Erythroblast (primary cell): ENCODE measurements at places on chromosomes 11 and 22.

DNA sequence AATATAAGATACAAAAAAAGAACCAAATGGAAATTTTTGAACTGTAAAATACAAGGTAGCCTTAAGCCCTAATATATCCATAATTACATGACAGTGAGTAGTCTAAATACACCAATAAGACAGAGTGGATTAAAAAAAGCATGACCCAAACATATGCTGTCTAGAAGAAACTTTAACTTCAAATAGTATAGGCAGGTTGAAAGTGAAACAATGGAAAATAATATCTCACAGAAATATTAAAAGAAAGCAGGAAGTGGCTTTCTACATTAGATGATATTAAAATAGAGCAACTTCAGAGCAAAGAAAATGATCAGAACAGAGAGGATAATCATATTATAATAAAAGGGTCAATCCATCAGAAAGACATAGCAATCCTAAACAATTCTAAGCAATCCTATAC is 21.8 kb downstream of the DCUN1D5 start:
- no peak for DNase-seq

- no peak for DNase-seq
Measured at GRCh38 chr11:75586395-75586794, 24.3 kb downstream of the SERPINH1 start.

- DNase-seq = no peak
Measured at GRCh38 chr22:27408068-27408467, 393.5 kb downstream of the MN1 start.

DNA sequence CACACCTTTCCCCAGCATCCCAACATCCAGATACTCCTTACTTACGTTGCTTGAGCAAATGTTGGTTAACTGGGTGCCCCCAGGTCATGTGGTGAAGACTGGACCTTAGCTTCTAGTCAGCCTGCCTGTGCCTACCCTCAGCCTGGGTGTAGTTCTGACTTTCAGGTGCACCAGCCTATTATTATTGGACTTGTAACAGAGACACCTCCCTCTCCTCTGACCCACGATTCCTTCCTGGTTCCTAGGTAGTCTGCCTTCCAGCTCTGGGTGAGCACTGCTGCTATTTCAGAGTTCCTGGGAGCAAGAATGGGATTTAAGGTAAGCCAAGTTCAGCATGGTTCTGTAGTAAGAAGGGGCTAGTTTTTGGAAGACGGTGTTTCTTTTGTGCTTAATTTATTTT is 138.2 kb downstream of the DSCAML1 start:
- DNase-seq = no peak

GRCh38 chr11:36278531-36279282 is 10.5 kb downstream of the COMMD9 start:
- no peak for DNase-seq

DNA sequence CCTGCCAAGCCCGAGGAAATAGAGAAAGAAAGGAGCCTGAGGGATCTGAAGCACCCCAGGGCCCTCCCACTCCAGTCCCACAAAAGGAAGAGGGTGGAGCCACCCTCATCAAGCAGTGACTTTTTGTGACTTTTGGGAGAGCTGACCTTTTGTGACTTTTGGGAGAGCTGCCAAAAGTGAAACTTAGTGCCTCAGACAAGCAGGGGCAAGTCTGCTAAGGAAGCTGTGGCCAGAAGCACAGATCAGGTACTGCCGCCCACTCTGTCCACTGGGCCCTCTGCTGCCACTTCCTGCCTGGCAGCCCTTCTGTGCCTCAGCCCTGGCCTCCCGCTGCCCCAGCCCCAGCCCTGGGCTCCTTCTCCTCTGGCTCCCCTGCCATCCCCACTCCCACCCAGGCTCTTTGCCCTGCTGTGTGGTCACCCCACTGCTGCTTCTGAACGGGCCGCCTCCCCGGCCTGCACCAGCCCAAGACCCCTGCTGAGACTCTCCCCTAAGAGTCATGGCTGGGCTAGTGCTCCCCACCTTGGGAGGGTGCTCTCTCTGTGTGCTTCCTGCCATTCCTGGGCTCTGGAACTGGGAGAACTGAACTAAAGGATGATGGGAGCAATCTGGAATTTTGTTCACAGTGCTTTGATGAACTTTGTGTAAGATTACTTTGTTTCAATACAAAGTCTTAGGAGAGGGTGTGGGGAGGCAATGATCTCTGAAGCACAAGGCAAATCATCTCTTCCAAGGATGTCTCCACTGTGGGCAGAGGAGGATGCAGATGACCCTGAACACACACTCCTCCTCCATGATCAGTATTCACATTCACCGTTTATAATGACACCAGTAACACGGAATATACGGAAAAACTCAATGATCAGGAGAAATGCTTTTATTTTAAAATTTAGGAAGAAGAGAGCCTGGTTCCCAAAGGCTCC is at the start of gene APOBEC3H:
APOBEC3H (plus strand) TSS at position 147 of the 923 bp plus-strand sequence. CDS start 3,035 bp downstream, outside the sequence.
- peak; percentile 51 for DNase-seq

GRCh38 chr11:6414874-6415328 is 4.0 kb downstream of the APBB1 start:
- DNase-seq = no peak
